H54 (cell line): ENCODE measurements at places on chromosomes 2 and 18.

DNA sequence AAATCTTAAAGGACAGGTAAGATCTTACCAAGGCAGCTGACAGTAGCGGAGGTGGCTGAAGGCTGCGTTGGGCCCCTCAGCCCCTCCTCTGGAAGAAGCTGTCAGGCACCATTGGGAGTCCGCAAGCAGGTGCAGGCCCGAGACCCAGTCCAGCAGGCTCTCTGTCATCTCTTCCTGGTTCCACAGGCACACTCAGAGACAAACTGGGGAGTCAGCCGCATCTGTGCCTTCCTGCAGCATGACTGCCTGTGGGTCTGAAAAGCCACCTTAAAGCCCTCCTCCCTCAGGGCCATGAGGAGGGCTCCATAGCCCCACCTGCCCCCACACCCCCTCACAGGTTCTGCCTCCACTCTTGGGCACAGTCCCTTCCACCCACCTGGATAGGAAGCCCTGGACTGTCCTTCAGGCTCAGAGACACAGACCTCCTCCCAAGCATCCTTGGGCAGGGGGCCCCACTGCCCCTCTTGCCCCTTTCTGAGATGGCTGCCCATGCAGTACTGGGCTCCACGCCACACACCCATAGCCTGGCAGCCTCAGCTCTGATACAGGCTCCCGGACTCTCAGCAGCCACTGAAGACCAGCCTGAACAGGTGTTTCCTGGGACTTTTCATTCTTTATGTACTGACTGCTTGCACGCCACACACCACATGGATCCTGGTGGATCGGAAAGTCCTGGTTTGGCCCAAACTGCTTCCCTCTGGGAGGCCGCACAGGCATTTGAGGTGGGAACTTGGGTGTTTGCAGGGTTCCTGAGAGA is 239.8 kb downstream of the SEPTIN10 start:
- no peak for DNase-seq

DNA sequence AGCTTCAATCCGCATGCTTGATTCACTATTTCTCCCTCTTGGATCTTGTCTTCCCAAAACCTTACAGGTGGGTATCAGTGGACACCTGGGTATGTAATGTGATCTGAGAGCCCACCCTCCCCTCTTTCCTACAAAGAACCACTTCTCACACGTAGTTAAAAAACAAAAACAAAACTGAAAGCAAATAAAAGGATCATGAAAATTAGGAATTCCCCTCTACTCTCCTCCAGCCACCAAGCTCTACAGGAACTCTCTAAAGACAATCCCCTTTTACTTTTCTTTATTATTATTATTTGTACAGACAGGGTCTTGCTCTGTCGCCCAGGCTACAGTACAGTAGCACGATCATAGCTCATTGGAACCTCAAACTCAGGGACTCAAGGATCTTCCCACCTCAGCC is 40.8 kb upstream of the MYO1B start:
- no peak for DNase-seq

- no peak for DNase-seq
Observed at GRCh38 chr18:58229162-58229561, 185.1 kb downstream of the NEDD4L start.

GRCh38 chr2:71190656-71191569 is 36.0 kb downstream of the PAIP2B start:
- no peak for DNase-seq

DNA sequence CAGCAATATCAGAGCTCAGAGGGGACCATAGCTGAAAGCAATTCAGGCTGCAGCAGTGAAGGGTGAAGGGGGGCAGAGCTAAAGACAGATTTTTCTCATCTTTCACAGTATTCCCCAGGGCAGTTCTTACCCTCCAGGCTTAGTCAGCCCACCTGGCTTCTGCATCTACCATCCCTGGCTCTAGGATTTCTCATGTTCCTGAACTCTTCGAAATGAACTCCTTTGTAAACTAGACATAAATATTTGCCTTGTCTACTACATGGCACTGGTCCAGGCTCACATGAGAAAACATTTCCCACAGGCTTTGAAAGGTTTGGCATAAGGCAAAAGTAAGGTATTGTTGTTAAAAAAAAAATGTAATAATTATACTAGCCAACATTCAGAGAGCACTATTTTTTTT is 23.6 kb upstream of the NEB start:
- DNase-seq: no peak

DNA sequence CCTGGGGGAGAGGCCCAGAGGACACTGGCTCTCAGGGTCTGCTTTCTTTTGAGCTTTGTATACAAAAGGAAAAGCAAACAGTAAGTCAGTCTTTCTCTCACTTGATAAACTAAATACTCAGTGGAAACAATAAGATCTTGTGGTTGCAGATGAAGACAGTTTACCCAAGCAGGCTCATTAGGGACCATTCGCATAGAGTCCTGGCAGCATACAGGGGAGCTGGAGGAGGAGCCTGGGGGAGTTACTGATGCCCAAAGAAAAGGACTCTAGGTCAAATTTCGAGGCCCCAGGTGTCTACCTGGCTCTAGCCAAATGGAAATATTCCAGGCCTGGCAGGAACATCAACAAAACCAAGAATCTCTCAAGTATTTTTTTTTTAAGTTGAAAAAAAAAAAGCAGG is 225.3 kb downstream of the CNTNAP5 start:
- no peak for DNase-seq

- no peak for DNase-seq
Observed at GRCh38 chr2:9807555-9808305, 35.5 kb upstream of the TAF1B start.
